ENCODE measurements at places on chromosomes 16 and 17.

GRCh38 chr17:38428112-38428642 is at the start of gene ARHGAP23:
Gene ARHGAP23, plus strand, starts transcription at chr17:38428464. Its CDS starts 22 bp downstream, at chr17:38428486.
- H3K36me3 ChIP-seq, result no peaks in the 10 kb centered on the region
- peak within 1 kb of the TSS; percentile 75 for H3K4me3 ChIP-seq
- H3K27ac ChIP-seq, result no peak within 1 kb of the TSS
- DNase-seq, result peak; percentile 37
- H3K4me1 ChIP-seq, result peaks cover 11% of the 10 kb centered on the region
- H3K27me3 ChIP-seq, result peaks cover 36% of the 10 kb centered on the region

GRCh38 chr16:81036751-81037350 is 1.2 kb downstream of the ATMIN start:
- DNase-seq, result no peak
- peak overlapping the region; percentile 30 for H3K27ac ChIP-seq
- peaks cover 25% of the 10 kb centered on the region for H3K36me3 ChIP-seq
- H3K4me3 ChIP-seq, result peak overlapping the region; percentile 79

DNA sequence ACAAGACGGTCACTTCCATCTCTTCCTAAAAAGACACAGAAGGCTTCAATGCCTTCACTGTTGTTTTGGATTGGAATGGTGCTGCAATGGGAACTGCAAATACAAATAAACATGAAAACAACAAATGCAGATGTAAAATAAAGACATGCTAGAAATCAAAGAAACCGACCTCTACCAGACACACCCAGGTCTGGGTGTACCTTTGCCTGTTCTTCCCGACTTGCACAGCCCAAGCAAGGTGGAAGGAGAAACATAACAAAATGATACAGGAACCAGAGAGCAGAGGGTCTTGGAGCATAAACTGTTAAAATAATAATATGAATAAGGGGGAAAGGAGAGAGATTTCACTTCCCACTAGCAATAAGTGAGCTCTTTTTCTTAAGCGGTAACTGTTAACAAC is 17.3 kb downstream of the RFFL start:
- H3K4me1 ChIP-seq, result peaks cover 59% of the 10 kb centered on the region
- H3K27me3 ChIP-seq, result no peaks in the 10 kb centered on the region
- no peak for DNase-seq
- peak overlapping the region; percentile 58 for H3K4me3 ChIP-seq
- peak overlapping the region; percentile 78 for H3K27ac ChIP-seq

DNA sequence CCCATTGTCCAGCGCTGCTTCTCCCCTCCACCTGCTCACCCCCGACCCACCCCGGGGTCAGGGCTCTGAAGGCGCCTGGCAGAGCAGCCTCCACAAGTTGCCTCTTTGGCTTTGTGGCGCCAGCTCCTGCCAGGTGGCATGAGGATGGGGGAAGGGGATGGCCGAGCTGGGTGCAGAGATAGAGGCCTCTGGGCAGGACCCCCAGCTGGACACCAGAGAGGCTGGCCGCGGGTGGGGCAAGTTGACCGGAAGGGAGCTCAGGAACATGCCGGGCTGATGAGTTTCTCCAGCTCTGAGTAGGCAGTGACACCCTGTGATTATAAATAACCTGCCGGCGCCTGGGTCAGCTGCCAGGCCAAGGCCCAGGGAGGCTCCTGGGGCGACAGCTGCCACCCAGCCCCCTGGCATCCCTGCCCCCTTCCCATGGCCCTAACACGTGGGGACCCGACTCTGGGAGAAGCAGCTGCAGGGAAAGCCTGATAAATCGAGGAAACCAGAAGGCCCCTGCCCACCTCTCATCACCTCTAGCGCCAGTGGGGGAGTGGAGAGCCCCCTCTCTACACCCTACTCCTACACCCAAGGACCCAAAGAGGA is 729 bp downstream of the P2RX5 start:
- H3K4me1 ChIP-seq, result peaks cover 77% of the 10 kb centered on the region
- peak overlapping the region; percentile 95 for H3K27ac ChIP-seq
- H3K27me3 ChIP-seq, result no peaks in the 10 kb centered on the region

DNA sequence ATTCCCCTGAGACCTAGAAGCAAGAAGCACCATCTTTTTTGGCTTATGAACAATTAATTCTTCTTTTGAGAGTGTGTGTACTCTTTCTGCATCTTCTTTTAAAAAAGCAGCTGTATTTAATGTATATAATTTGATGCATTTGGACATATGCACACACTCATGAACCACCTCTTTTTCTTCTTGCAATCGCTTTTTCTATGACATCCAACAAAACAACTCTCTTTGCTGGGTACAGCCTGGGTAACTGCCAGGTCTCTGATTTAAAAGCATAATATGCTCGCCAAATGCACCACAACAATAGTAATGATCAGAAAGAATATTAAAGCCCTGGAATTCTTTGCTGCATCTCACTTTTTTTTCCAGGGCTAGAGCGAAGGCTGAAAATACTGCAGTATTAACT is 97.3 kb downstream of the HAPSTR1 start:
- H3K27me3 ChIP-seq, result no peaks in the 10 kb centered on the region
- H3K4me1 ChIP-seq, result no peaks in the 10 kb centered on the region
- DNase-seq, result no peak
- H3K27ac ChIP-seq, result no peak overlapping the region
- no peaks in the 10 kb centered on the region for H3K36me3 ChIP-seq
- H3K4me3 ChIP-seq, result no peak overlapping the region

- DNase-seq, result no peak
- H3K27ac ChIP-seq, result no peak overlapping the region
- H3K27me3 ChIP-seq, result no peaks in the 10 kb centered on the region
- no peaks in the 10 kb centered on the region for H3K36me3 ChIP-seq
- peaks cover 8% of the 10 kb centered on the region for H3K4me1 ChIP-seq
These were observed 6.6 kb upstream of the JUP start for GRCh38 chr17:41792845-41793783.

DNA sequence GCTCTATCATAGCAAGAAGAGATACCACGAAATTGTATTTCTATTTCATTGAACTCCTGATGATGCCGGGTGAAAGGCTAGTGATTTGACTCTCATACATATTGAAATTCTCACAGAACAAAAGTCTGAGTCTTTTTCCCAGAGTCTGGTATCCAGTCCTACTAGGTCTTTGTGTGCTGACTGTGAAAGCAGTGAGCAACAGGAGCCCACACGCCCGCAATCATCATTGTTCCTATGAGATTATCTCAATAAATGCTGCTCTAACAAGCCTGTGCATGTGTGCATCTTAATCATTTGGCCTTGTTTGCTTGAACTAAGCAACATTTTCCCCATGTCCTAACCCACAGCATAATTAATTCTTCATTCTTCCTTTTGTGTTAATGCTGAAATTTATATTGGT is 1466.0 kb downstream of the CDH11 start:
- DNase-seq, result no peak
- no peaks in the 10 kb centered on the region for H3K4me1 ChIP-seq
- H3K27me3 ChIP-seq, result no peaks in the 10 kb centered on the region

DNA sequence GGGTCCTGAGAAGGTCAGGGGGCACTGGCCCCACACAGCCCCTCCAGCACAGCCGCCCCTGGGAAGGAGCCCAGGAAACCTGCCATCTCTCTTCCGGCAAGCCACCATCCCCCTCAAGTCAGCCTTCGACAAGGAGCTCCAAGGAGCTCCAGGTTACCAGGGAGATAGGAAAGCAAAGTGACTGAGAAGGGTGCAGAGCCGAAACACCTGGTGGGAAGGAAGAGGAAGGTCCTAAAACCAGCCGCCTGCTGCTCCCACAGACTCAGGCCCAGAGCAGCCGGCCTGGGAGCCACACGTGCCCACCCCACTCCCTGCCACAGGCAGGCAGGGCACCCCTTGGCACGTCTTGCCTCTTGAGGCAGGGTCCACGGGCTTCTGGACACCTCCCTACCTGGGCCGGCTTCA is 80.7 kb downstream of the TIMM22 start:
- no peak overlapping the region for H3K27ac ChIP-seq
- no peak overlapping the region for H3K4me3 ChIP-seq
- DNase-seq, result no peak

- H3K4me1 ChIP-seq, result peaks cover 97% of the 10 kb centered on the region
- H3K27me3 ChIP-seq, result no peaks in the 10 kb centered on the region
- DNase-seq, result no peak
These were observed 331.3 kb downstream of the SEC14L1 start for GRCh38 chr17:77471984-77472461.

GRCh38 chr16:70663524-70664324 is 17.4 kb downstream of the IL34 start:
- no peak for DNase-seq
- no peak overlapping the region for H3K4me3 ChIP-seq
- H3K27ac ChIP-seq, result no peak overlapping the region
- no peaks in the 10 kb centered on the region for H3K27me3 ChIP-seq

GRCh38 chr17:36144014-36144413 is 32.4 kb downstream of the TBC1D3B start:
- no peak overlapping the region for H3K4me3 ChIP-seq
- no peak overlapping the region for H3K27ac ChIP-seq
- no peaks in the 10 kb centered on the region for H3K36me3 ChIP-seq
- H3K4me1 ChIP-seq, result peaks cover 40% of the 10 kb centered on the region

DNA sequence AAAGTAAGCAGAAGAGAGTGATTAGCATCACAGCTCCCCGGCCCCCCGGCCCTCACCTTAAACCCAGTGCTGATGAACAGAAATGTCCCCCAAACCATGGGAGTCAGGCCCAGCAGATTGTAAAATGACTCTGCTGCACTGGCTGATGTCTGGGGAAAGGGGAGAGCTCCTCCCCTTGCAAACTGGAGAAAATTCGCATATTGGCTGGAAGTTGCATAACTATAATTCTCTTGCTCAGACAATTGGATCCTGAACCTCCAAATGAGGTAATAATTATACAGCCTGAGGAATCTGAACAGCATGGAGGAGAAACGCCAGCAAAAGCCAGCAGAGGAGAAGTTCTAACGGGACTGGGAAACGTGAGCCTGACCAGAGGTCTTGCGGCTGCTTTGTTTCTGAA is 109.7 kb downstream of the C16orf95 start:
- H3K4me1 ChIP-seq, result no peaks in the 10 kb centered on the region
- no peaks in the 10 kb centered on the region for H3K36me3 ChIP-seq
- H3K27ac ChIP-seq, result no peak overlapping the region
